ENCODE measurements at places on chromosomes 4 and X. TPM values are rescaled to one million over a fixed set of nuclear protein-coding genes. Genes with fewer than 3 reads are reported as not detected.

- DNase-seq, result no peak
Measured at GRCh38 chrX:95754411-95754810, 930.2 kb upstream of the DIAPH2 start.

GRCh38 chr4:61373901-61374440 lies 173.8 kb downstream of the ADGRL3 start:
- peak; percentile 8 for DNase-seq

The NHSL2 gene
- 8.2 TPM for polyA plus RNA-seq

GRCh38 chrX:72107841-72108595 lies 23.7 kb downstream of the RTL5 start:
- no peak for DNase-seq

Measured in muscle of back (tissue), 13 donors.